ENCODE measurements at places on chromosomes 4 and X. TPM values are rescaled to one million over a fixed set of nuclear protein-coding genes. Genes with fewer than 3 reads are reported as not detected.

GRCh38 chr4:19575924-19576323 lies 675.8 kb upstream of the SLIT2 start:
- DNase-seq = no peak

GRCh38 chrX:75784680-75785491 lies at the start of gene MAGEE2:
Gene MAGEE2, minus strand, starts transcription at chrX:75785254. Its CDS starts 203 bp downstream, at chrX:75785051.
- DNase-seq = no peak

GRCh38 chr4:79209081-79209480 lies 116.8 kb downstream of the NAA11 start:
- no peak for DNase-seq

GRCh38 chrX:11836284-11836683 lies 78.2 kb downstream of the MSL3 start:
- no peak for DNase-seq

- no peak for DNase-seq
Measured at GRCh38 chrX:120753413-120754251, 122.0 kb downstream of the CT47B1 start.

- no peak for DNase-seq
Measured at GRCh38 chr4:128454881-128455280, 167.3 kb upstream of the PGRMC2 start.

DNA sequence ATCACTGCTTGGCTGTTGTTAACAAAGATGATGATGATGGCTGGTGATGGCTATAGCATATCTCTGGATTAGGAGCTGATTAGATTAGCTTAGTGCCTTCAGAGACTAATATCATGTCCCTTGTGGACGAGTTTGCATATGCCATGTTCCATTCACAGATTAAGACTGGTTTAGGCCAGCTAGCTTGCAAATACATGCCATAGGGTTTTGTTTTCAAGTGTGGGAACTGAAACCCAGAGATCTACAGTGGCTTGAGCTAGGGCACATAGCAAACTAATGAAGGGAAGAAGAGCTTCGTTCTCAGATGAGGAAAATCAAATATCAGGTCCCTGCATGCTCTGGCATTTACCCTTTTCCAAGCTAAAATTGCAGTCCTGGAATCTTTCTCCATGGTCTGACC lies 492.3 kb downstream of the MAGEE1 start:
- DNase-seq = no peak

- DNase-seq = peak; percentile 87
Measured at GRCh38 chr4:4969298-4969697, 50.0 kb downstream of the CYTL1 start.

GRCh38 chr4:154562697-154563254 lies at the start of gene FGB:
Gene FGB, plus strand, starts transcription at chr4:154563011. Its CDS starts 8 bp downstream, at chr4:154563019.
- DNase-seq = no peak

DNA sequence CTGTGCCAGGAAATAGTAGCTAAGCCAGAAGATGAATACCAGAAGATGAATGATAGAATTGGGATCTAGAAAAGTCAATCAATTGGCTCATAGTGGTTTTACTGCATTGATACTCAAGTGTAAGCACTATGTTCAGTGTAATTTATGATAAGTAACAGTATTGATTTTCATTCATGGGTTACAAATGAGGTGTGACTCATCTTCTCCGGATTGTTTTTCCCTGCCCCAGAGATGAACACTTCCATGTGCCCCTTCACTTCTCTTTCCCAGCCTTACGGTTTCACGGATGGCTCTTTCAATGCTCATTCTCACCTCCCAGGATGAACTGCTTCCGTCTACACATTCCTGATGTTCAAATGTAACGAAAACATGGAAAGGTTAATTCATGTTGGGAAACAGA lies 9.8 kb upstream of the GUCY1B1 start:
- no peak for DNase-seq

DNA sequence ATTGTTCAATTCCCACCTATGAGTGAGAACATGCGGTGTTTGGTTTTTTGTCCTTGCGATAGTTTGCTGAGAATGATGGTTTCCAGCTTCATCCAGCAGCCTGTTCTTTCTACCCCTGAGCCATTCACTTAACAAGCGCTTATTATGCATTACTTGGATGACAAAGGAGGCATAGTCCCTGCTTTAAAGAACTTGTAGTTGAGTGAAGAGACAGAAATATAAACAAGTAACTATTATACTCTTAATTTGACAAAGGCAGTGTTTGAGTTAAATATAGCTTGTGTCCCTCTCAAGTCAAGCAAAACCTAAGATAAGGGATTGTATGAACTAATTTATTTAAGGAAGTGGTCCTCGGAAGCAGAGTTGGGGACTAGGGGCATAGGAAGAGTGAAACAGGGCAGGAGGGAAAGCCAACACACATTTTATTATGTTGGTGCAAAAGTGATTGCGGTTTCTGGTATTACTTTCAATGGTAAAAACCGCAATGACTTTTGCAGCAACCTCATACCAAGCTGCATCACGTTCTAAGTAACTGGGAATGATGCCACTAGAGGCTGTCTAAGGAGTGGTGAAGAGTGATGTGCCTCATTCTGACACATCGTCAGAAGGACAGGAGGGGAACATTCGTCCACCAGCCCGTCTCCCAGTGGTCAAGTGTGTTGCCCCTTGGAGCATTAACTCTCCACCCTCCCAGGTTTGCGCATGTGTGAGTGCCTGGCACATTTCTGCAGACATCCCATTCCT lies 41.8 kb downstream of the QDPR start:
- no peak for DNase-seq

DNA sequence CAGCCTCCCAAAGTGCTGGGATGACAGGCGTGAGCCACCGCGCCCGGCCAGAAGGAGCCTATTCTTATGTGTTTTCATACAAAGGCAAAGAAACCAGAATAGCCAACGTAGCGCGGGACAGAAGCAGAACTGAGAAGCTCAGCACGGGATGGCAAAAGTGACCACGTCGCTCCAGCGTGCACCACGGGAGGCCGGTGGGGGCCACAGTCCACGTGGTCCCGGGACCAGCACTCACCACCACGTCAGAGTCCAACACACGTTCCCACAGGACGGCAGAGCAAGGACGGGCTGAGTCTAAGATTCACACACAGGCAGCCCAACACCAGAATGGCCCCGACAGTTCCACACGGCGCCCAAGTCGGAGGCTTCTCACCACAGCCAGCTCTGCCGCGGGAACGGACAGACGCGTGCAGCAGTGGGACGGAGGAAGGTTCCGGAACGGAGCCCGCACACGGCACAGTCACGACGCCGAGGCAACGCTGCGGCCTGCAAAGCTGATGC lies 18.8 kb upstream of the GTPBP6 start:
- peak; percentile 45 for DNase-seq

- DNase-seq = no peak
Measured at GRCh38 chrX:55521687-55522086, 32.0 kb upstream of the USP51 start.

DNA sequence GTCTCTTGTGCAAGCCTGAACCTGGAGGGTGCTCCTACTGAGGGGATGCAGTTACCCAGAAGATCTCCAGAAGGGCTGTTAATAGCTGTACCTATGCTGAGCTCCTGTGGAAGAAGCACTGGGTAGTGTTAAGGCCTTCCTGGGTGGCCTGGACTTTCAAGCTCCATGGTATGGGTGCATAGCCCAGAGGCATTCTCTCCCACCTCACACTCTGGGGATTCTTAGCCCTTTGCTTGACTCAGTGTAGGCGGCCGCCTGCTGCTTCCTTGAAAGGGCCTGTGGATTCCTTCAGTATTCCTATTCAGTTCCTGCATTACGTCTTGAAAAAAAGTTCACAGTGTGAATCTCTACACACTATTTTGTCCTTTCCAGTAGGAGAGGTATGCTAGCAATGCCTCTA lies 235.7 kb upstream of the MAGEB16 start:
- DNase-seq = no peak

- DNase-seq = peak; percentile 12
Measured at GRCh38 chr4:120718979-120719566, 203.5 kb downstream of the PRDM5 start.

DNA sequence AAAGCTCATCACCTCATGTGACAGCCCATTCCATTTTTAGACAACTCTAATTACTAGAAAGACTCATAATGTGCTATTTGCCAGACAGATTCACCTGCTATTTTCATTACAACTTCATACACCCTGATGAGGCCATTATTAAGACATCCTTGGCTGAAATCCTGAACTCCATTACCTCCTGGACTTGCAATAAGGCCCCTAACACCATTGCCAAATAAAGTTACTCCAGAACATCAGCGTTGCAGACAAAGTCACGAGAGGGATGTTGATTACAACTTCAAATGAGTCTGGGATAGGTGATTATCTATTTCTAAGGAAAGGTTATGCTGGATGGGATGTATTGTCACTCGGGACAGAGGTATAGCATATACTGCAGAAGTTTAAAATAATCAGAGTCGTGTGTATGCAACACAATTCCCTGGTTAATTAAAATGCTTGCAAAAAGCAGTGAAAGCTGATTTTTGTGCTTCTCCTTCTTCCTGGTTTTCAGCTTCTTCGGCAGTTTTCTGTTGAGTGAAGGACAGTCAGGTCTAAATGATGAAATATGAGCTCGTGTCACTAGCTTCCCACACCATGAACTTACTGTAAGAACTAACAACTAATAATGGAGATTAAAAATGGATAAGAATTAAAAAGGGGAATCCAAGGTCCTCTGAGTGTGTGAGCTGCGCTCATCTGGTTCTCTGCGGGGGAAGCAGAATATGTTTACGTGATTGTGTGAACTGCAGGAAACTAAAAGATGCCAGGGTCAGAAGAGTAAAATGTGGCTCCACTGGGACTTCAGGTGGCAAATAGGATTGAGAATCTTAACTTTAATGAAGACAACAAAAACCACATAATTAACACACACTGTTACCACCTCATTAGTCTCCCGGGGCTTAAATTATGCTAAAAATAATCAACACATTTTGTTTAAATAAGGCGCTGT lies 17.6 kb upstream of the SOD3 start:
- no peak for DNase-seq

DNA sequence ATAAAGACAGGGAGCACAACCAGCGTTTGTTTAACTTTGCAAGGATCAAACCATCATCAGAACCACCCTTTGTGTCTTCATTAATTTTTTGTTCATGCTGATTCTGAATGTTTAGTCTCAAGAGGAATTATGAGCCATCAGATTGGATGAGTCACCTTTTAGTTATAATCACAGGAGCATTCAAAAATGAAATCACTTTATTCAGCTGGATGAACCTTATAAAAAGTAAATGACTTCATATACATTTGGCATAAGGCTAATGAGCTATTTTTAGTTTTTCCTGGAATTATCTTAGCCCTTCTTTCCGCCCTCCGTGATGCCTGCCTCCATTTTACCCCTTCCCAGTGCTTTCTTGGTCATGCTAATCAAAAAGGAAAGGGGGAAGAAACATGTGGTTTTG lies 103.6 kb downstream of the SORBS2 start:
- DNase-seq = no peak

DNA sequence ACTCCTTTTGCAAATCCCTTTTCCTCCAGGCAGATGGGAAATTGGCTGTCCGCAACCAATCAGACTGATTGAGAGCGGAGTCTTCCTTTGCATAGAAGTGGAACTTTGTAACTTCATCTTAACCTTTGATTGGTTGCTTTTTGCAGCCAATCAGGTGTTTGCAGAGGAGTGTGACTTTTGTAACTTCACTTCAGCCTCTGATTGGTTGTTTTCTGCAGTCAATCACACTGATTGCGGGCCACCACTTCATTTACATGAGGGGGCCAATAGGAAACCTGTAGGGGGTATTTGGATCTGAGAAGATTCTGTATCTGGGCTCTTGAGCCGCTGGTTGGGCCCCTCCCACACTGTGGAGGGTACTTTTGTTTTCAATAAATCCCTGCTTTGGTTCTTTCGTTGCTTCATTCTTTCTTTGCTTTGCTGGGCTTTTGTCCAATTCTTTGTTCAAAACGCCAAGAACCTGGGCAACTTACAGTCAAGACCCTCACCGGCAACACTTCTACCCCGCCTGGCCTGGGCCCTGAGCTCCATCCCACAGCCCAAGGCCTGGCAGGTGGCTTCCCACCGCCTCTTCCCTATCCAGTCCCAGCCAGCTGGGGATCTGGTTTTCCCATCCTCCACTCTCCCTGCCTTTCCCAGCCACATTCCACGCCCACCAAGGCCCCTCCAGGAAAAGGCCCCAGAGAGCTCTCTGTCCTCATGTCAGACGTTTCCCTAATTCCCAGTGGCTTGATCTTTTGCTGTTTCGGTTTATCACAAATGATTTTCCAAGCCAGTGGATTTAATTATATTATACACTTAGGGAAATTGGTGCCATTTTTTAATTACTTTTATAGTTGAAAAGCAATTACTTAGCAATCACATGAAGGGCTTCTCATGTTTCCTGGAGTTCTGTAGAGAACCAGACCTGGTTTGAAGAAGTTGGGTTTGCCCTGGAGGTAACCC lies 110.2 kb upstream of the STX18 start:
- DNase-seq = no peak

DNA sequence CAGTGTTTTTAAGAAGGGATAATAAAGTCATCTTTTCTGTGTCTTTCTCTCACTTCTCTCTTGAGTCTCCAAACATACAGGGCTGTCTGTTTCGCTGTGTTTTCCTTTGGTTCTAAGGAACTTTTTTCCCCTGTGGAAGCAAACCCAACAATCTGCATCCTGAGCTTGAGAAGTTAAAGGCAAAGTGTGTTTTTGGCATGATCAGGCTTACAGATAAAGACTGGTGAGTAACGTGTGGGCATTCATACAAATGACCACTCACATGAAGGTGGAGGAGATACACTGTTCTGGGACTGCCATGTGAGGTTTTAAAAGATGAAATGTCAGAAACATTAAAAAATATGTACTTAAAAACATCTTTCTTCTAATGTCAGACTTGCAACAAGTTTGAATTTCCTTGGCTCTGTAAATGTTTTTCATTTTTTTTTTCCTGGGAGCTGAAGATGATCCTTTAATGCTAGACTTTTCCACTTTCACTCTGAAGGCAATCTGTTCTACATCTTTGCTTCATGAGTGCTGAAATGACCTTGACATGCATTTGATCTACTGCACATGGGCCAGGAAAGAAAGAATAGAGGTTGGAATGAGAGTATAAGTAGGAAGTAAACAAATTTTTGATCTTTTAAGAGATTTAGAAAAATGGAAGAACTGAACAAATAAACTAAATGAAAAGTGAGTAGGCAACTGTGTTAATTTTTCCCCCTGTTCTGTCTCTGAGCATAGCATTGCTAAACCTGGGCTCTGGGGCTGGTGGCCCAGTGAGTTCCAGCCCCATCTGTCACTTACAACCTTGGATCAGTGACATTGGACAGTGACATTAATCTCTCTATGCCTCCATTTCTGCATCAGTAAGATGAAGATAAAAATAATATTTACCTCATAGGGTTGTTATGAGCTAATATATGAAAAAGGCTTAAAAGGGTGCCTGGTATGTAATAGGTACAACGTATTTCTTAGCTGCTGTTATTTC lies 151.1 kb upstream of the TBC1D9 start:
- DNase-seq = no peak

HHIP gene
- 0.21 TPM for total RNA-seq

SPARCL1 gene
- total RNA-seq = 267 TPM

FUNDC2 gene
- 269 TPM for total RNA-seq

NLRP2B gene
- not detected for total RNA-seq

TAF7L gene
- not detected for total RNA-seq

PRDM8 gene
- total RNA-seq = 0.28 TPM

TLR8 gene
- total RNA-seq = 0.57 TPM

SMARCAD1 gene
- 8.1 TPM for total RNA-seq

SLC4A4 gene
- total RNA-seq = 2.5 TPM

PAGE2 gene
- not detected for total RNA-seq

MAGEB6B gene
- not detected for total RNA-seq

FGFR3 gene
- 0.71 TPM for total RNA-seq

PNMA6A gene
- 1.3 TPM for total RNA-seq

DMRTC1B gene
- not detected for total RNA-seq
